ENCODE measurements at places on chromosomes 16 and 17.

GRCh38 chr17:33580215-33580614 is 287.1 kb upstream of the ASIC2 start:
- no peak overlapping the region for H3K27ac ChIP-seq
- no peak overlapping the region for H3K4me3 ChIP-seq
- no peaks in the 10 kb centered on the region for H3K36me3 ChIP-seq

GRCh38 chr17:2972749-2973148 is 90.7 kb downstream of the OR1D5 start:
- H3K4me1 ChIP-seq, result no peaks in the 10 kb centered on the region
- H3K27me3 ChIP-seq, result no peaks in the 10 kb centered on the region
- H3K4me3 ChIP-seq, result no peak overlapping the region
- no peak for DNase-seq
- H3K27ac ChIP-seq, result no peak overlapping the region

DNA sequence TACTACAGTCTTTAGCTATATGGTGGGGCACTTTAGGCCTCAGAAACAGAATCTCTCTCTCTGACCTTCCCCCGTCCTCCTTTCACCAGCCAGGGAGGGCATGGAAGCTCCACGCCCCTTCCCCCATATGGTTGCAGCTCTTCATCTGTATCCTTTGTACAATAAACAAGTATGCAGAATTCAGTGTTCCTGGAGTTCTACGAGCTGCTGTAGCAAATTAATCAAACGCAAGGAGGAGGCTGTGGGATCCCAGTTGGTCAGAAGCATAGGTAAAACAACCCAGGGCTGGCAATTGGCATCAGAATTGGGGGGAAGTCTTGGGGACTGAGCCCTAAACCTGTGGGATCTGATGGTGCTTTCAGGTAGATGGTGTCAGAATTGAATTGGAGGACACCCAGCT is 163.7 kb upstream of the NLRP1 start:
- no peak overlapping the region for H3K27ac ChIP-seq
- no peak for DNase-seq
- H3K27me3 ChIP-seq, result no peaks in the 10 kb centered on the region

GRCh38 chr16:2194166-2194834 is 2.1 kb downstream of the CASKIN1 start:
- H3K36me3 ChIP-seq, result no peaks in the 10 kb centered on the region
- no peaks in the 10 kb centered on the region for H3K4me1 ChIP-seq
- no peak overlapping the region for H3K27ac ChIP-seq

DNA sequence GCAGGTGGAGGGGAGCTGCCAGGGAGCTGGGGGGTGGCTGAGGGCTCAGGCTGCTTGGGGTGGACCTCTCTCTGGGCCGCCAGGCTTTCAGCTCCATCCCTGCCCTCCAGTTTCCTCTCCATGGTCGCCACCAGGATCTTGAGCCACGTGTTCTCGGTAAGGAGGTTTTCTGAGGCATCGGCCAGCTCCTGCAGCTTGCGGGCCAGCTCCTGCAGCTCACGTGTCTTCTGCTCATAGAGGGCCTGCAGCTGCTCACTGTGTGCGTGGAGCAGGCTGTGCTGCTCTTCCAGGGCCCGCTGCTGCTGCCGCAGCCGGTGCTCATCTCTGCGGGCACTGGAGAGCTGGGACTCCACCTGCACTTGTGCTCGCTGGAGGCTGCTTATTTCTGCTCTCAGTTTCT is 11.0 kb downstream of the SNN start:
- no peaks in the 10 kb centered on the region for H3K27me3 ChIP-seq
- H3K36me3 ChIP-seq, result peaks cover 64% of the 10 kb centered on the region
- H3K4me1 ChIP-seq, result peaks cover 44% of the 10 kb centered on the region
